ENCODE measurements at places on chromosomes 3 and 15.

DNA sequence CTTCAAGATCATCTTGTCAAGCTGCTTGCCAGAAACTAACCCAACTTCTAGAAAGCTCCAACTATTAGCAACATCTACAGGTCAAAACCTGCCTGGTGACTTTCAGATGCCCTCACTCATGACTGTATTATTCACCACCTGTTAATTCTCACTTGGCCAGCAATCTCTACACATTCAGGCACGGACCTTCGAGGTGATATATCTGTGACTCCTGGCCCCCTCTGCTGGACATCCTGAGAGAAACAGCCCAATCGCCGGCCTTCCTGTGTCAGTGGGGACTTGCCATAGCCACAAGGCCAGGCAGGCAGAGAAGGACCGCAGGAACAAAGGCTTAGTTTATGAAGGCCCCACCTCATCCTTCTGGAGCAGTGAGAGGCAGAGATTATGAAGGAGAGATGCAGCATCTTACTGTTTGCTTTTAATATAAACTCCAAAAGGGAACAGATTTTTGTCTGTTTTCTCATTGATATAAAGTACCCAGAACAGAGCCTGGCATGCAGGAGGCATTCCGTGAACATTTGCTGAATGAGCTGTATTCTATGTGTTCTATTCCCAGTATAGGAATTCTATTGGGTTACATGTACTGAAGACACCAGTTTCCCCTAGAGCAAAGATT is 24.4 kb upstream of the OCA2 start:
- DNase-seq = peak; percentile 74

DNA sequence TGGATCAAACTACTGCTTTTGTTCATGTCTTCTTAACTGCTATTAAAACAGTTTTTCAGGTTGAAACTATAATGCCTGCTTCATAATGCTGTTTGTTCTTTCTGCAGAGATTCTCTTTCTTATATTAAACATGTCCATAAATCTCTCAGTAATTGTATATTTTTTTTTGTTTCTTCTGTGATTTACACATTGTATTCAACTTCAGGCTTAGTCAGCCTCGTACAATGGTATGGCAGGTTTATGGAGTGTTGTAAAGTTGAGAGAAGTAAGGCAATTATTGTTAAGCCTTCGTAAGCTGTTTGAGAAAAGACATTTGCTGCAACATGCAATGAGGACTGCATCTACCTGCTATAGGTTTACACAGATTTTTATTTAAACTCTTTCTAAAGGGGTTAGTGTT is 977.1 kb downstream of the DIPK2A start:
- no peak for DNase-seq

DNA sequence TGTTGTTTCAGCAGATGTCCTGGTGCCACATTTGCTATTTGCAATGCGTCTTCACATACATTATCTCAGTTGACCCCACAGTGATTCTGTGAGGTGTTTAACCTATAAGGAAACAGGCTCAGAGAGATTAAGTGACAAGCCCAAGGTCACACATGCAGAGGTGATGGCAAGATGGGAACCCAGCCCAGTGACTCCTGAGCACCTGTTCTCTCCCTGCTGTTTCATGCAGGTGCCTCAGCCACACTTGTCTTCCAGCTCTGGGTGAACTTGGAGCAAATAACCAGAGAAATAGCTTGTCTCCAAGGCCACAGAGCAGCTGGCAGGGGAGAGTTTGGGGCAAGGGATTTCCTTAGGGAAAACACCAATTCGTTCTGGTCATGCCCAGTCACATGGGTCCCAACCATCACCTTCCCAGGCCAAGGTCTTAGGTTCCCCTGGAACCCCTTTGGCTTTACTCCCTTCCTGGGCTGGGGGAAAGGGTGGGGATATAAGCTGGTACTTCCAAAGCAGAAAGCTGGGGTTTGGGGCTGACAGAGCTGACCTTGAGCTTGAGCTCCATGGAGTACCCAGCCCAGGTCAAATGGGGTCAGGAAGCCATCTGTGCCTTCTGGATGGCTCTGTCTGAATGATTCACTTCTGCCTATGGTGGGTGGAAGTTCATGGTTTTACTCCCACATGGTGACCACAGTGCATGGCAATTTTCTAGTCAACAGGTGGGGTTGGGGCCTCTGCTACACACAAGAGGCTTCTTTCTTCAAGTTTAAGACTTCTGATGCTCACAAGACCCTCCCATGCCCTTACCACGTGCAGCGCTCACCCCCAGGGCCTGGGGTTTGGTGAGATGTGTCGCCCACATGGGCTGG is 22.4 kb downstream of the LIPC start:
- DNase-seq = no peak

DNA sequence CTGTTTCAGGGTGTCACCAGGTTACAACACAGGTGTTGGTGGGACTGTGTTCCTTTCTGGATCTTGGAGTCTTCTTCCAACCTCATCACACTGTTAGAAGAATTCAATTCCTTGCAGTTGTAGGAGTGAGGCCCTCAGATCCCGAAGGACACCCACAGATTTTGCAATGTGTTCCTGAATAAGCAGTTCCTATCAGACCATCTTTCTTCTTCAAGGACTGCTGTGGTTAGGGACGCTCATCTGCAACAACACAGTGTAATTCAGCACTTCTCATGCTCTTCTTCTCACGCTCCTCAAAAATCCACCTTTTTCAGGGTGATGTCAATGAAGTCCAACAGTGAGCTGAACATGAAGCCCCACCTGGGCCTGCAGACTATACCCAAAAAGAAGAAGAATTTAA is 18.8 kb downstream of the TM2D3 start:
- DNase-seq = no peak

DNA sequence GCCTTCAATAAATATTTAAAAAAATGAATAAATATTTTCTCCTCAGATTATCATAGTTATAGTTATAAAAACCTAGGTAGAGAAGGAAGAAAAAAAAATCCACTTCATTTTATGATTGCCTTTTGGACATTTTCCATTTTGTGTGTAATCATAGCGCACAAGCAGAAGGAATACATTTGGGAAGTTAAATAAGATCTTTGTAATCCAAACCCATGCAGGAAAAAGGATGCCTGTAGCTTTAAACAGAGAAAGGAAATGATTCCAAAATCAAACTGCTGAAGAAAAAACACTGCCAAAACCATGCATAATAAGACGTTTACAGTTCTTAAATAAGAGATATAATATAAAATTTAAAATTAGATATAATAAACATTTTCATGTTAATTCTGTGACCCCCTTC is 7.4 kb upstream of the CCDC54 start:
- no peak for DNase-seq

- no peak for DNase-seq
Observed at GRCh38 chr15:60573936-60574335, 95.0 kb upstream of the ICE2 start.

DNA sequence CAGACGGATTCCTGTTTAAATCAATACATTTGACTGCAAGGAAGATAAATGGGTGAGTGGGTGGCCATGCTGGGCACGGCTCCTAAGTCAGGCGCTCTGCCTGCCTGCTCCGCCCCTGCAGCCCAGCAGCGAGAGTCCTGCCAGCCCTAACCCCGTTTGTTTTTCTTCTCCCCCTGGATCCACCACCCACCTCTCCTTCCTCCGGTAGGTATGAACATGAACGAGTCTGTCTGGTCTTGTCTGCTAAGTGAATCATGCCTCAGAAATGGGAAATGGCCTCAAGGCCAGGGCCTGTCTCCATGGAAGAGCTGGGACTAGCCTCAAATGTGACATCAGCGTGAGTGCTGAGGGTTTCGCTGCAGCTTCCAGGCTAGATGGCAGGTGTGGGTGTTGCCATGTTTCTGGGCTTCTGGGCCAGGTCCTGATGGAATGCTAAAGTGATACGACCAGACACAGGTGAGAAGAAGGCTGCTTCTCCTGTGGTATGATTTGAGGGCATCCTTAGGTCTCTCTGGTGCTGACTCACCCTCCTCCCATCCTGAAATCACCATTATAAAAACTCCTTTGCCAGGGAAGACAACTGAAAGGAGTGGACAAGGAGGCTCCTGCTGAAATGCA is 5.6 kb upstream of the FEM1B start:
- no peak for DNase-seq

DNA sequence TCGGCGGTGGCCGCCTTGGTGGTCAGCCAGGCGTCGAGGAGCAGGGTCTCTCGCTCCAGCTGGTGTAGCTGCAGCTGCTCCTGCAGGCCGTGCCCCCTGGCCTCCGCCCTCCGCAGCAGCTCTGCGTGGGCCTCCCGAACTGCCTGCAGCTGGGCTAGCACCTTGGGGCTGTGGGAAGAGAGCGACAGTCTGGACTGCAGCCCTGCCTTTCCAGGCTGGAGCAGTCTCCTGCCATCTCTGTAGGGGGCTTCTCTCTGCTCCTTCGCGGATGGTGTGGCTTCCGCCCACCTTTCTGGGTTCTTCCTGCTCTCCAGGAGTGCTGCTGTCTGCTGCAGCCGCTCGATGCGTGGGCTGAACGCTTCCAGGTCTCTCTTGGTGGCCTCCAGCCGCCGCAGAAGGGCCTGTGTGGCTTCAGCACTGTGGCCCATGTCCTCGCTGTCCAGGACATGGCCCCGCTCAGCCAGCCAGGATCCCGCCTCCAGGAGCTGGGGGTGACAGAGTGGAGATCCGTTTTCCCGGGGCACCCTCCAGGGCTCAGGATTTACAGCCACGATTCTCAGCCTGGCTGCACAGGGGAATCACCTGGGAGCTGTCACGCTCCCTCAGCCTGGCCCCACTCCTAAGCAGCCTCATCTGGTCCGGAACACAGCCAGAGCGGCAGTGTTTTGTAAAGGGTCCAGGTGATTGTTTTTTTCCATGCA is 16.8 kb downstream of the PLA2G4B start:
- no peak for DNase-seq

GRCh38 chr3:2099028-2099671 is 484 bp downstream of the CNTN4 start:
- no peak for DNase-seq

- DNase-seq = no peak
Observed at GRCh38 chr3:108391917-108392593, 95.7 kb downstream of the HHLA2 start.

Measured in HuH-7.5 (cell line).